Mesendoderm (in vitro differentiated cells): ENCODE measurements at places on chromosomes 1 and 21.

DNA sequence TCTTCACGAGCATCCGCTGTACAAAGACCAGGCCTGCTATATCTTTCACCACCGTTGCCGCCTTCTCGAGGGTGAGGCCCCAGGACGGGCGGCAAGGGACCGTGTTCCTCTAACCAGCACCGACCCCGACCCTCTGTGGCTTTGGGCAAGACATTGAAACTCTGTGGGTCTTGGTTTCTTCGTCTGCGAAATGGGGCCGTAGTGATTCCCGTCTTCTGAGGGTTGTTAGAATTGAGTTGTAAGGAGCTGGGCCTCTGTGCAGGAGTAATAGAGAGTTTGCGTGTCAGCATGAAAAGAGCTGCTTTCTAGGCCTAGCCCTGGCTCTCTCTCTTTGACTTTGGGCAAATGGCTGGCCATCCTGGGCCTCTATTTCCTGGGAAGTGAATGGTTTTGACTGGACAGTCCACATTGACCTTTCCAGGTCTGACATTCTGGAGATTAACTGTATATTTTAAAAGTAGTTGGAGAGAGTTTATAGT is 591 bp downstream of the MRPL37 start:
- no peaks in the 10 kb centered on the region for H3K27me3 ChIP-seq
- DNase-seq, result no peak
- peaks cover 3% of the 10 kb centered on the region for H3K36me3 ChIP-seq
- no peak overlapping the region for H3K27ac ChIP-seq
- H3K4me1 ChIP-seq, result peaks cover 8% of the 10 kb centered on the region
- peak overlapping the region; percentile 60 for H3K4me3 ChIP-seq

DNA sequence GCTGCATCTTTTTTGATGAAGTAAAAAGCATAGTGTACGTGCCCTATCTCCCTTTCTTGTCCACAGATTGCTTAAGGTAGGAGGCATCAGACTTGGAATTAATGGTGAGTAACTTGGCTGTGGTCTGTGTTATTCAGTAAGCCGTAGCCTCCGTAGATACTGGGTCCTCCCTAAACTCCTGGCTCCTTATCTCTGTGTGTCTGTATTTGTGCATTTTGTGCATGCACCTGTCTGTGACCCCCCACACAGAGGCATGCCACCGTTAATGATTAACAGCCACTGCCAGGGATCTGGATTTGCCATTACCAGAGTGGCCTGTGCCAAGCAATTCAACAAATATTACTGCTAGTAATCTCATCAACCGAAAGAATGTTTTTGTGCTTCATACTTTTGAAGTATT is 31.9 kb downstream of the MAP3K21 start:
- no peak for DNase-seq
- no peaks in the 10 kb centered on the region for H3K36me3 ChIP-seq
- no peaks in the 10 kb centered on the region for H3K4me1 ChIP-seq
- no peak overlapping the region for H3K27ac ChIP-seq
- H3K4me3 ChIP-seq, result no peak overlapping the region
- H3K27me3 ChIP-seq, result no peaks in the 10 kb centered on the region

DNA sequence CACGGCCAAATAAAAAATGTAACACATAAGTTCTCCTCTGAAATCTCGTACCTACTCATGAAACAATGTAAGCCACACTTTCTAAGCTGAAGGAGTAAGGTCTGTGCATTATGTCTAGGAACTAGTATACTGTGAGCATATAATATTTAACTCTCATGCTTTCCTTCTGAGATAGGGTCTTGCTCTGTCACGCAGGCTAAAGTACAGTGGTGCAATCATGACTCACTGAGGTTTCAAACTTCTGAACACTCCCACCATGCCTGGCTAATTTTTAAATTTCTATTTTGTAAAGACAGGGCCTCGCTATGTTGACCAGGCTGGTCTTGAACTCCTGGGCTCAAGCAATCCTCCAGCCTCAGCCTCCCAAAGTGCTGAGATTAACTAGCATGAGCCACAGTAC is 71.3 kb downstream of the AHCTF1 start:
- no peak overlapping the region for H3K4me3 ChIP-seq
- no peak overlapping the region for H3K27ac ChIP-seq
- no peak for DNase-seq

DNA sequence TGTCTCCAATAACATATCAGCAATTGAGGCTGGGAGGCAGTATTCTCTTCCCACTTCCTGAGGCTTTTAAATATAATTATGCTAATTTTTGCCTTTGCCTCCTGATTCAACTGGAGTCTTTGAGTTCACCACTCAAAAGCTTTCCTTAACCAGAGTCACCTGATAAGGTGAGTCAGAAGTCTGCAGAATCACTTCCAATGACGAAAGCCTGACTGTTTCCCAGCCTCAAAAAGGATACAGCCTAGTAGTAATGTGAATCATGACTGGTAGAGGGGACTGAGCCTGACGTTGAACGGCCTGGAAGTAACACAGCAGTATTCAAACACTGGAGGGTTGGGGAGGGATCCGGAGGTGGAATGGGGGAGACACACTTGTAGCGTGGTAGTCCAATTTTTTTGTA is 10.4 kb upstream of the MRPL9 start:
- no peaks in the 10 kb centered on the region for H3K36me3 ChIP-seq
- no peaks in the 10 kb centered on the region for H3K4me1 ChIP-seq
- no peaks in the 10 kb centered on the region for H3K27me3 ChIP-seq
- no peak overlapping the region for H3K4me3 ChIP-seq
- DNase-seq, result no peak

DNA sequence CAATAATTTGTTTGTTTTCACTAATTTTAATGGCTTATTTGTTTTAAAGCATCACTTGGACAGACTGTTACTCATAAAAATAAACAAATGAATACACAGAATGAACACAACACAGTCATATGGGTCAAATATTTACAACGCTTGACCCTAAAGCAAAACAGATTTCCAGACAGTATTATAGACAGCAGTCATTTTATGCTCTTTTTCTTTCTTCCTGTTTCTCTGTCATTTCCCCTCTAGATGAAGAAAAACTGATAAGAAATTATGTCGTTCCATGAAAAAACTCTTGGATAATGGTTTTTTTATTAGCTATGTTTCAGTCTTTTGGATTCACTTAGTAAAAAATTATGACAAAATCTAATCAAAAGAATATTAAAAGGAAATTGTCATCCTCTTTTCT is 297.3 kb upstream of the NEGR1 start:
- no peak overlapping the region for H3K27ac ChIP-seq
- H3K36me3 ChIP-seq, result no peaks in the 10 kb centered on the region
- no peaks in the 10 kb centered on the region for H3K4me1 ChIP-seq
- H3K27me3 ChIP-seq, result no peaks in the 10 kb centered on the region

DNA sequence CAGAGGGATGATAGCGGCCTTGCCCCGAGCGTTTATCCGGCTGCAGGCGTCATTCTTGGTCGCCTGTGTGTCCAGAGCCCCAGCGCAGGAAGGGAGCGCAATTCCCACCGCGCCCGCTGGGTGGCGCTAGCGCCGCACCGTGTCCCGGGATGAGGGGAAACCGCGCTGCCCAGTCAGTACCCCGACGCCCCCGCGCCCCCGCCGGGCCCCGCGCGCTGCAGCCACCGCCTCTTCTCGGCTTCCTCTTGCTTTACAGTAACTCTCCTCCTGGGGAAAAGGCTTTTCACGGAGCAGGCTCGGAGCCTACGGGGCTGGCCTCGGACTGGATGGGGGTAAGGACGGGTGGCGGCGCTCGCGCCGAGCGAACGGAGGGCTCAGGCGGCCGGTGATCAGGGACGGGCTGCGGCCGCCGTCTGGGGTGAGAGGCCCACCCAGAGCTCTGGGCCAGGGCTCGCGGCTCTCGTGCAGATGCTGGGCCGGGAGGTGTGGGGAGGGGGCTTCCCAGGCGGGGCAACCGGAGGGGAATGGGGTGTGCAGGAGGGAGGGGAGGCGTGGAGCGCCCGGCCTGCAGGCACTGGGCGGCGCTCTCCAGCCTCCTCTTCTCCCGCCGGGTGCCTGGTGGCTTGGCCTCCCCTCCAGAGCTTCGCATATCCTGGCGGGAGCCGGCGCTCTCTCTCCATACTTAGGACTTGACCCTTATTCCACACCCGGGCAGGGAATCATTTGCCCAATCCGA is 29.8 kb downstream of the TEX35 start:
- H3K4me1 ChIP-seq, result peaks cover 2% of the 10 kb centered on the region
- H3K4me3 ChIP-seq, result peak overlapping the region; percentile 84
- DNase-seq, result peak; percentile 91
- peak overlapping the region; percentile 89 for H3K27ac ChIP-seq

DNA sequence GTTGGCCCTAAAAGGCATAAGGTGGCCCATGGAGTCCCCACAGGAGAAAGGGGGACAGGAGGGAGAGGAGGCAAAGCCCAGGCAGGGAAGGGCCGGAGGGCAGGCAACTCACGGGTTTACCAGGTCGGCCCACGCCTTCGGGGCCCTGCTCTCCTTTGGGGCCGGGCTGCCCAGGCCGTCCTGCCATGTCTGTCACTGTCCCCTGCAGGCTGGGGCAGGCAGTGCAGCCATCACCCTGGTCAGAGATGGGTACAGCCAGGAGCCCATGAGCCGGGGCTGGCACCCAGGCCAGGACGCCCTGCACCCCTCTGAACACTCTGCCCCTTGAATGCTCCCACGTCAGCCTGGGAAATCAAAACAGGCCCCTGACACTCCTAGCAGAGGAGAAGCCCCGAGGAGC is 19.8 kb downstream of the COL16A1 start:
- H3K27ac ChIP-seq, result no peak overlapping the region
- no peaks in the 10 kb centered on the region for H3K4me1 ChIP-seq
- no peaks in the 10 kb centered on the region for H3K27me3 ChIP-seq

DNA sequence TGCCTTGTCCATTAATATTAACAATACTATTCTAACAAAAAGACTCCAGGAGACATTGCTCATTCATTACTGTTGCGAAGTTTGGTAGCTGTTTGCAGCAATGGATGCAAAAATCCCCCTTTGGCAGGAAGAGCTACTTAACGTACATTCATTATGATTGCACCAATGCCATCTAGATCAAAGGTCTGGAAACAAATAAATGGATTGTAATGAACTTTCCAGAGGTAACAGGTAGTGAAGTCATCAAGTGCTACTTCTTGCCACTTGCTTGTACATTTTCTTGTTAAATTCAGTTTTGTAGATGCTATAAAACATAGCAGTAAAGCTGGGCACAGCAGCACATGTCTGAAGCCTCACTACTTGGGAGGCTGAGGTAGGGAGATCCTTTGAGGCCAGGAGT is 93.9 kb downstream of the DDAH1 start:
- H3K4me1 ChIP-seq, result no peaks in the 10 kb centered on the region
- H3K27me3 ChIP-seq, result no peaks in the 10 kb centered on the region
- H3K36me3 ChIP-seq, result no peaks in the 10 kb centered on the region
